ENCODE measurements at places on chromosomes 6 and 20.
A peak's percentile ranks its signal among the peaks of the same experiment; 100 is the strongest.

- DNase-seq, result no peak
These were observed 27.2 kb downstream of the SLC16A10 start for GRCh38 chr6:111114482-111114881.

GRCh38 chr6:9412951-9413559 is 977.7 kb upstream of the SLC35B3 start:
- peak; percentile 43 for DNase-seq

DNA sequence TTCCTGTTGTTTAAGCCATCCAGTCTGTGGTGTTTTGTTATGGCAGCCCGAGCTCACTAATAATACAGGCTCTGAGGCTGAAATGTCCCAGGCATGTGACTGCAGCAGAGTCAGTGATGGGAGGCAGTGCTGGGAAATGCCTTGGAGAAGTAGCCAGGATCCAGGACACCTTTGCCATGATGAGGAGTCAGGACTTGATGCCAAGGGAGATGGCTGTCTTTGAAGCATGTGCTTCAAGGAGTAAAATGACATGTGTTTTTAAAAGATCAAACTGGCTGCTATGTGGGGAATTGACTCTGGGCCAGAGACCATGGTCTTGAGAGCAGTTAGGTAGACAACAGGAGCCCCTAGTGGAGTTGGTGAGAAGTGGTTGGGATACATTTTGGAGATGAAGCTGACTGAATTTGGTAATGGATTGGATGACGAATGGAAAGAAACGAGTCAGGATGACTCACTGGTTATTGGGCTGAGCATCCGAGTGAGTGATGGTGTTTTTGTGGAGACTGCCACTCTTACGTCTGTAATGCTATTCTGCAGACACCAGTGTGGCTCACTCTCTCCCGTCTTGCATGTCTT is 322.2 kb downstream of the PLCB1 start:
- DNase-seq, result no peak

- DNase-seq, result no peak
These were observed 506.6 kb downstream of the FRK start for GRCh38 chr6:115554060-115554459.

DNA sequence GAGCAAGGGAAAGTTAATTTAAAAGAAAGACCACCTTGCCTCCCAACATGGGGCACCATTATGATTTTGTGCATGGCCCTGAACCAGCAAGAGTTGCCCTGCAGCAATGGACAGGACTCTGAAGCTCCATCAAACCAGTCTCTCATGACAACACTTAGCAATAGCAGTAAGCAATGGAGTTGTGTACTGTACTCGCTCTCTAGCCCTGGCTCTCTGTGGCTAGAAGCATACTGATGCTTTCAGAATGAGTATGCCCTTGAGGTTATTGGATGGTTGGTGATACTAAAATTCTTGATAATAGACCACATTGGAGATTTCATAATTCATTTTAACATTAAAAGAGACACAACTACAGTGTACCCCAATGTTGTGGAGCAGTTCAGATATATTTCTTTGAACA is 23.2 kb upstream of the LMBRD1 start:
- DNase-seq, result no peak

DNA sequence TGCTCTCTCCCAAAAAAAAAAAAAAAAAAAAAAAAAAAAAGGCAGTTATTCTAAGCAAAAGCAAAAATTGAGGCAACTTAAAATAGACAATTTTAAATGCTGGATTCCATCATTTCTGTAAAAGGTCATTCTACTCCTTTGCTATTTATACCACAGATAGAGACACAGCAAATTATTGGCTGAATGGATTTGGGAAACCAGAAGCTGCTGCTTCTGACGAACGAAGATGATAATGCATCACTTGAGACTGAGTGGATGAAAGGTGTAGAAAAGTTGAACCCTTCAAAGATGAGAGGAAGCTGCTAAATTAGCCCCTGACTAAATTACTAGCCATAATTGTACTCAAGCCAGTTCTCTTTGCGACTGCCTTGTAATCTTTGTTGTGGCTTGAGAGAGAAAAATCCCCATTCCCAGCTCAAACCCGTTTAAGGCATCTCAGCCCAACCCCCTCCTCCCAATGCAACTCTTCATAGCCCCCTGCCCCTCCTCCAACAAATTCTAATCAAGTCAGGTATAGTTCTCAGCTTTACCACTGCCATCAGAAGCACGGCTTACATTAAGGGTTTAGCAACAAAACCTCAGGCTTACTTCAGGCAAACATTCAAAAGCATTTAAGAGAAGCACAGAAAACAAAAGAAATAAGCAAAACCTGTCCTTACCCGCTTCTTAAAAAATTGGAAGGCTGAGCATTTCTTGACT is 1.0 kb downstream of the SGK1 start:
- peak; percentile 47 for DNase-seq

GRCh38 chr6:45637611-45638257 is 260.0 kb upstream of the SUPT3H start:
- DNase-seq, result no peak

Measured in NCI-H1105 treated with DMSO at 0.1 percent for 48 hours (cell line).